Pancreas (tissue), 10 donors: ENCODE measurements at places on chromosomes 3 and 15. TPM values are rescaled to one million over a fixed set of nuclear protein-coding genes. Genes with fewer than 3 reads are reported as not detected.

DNA sequence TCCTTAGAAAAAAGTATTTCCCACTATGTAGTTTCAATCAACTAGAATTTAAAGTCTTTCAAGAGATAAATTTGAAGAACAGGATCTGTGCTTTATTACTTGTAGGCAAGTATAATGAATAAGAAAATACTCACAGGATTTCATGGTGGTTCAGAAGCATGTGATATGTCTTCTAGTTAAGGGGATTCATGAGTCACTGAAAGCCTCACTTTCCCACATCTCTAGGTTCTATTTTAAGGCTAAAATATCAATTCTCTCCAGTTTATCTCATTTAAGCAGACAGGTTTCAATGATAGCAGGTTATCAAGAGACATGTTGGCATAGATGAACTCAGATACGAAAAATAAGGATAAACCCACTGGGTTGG, 437.8 kb upstream of the BCHE start:
- no peaks in the 10 kb centered on the region for H3K4me1 ChIP-seq
- no peaks in the 10 kb centered on the region for H3K27me3 ChIP-seq
- DNase-seq: no peak
- no peak overlapping the region for H3K27ac ChIP-seq
- H3K36me3 ChIP-seq: no peaks in the 10 kb centered on the region
- H3K4me3 ChIP-seq: no peak overlapping the region

DNA sequence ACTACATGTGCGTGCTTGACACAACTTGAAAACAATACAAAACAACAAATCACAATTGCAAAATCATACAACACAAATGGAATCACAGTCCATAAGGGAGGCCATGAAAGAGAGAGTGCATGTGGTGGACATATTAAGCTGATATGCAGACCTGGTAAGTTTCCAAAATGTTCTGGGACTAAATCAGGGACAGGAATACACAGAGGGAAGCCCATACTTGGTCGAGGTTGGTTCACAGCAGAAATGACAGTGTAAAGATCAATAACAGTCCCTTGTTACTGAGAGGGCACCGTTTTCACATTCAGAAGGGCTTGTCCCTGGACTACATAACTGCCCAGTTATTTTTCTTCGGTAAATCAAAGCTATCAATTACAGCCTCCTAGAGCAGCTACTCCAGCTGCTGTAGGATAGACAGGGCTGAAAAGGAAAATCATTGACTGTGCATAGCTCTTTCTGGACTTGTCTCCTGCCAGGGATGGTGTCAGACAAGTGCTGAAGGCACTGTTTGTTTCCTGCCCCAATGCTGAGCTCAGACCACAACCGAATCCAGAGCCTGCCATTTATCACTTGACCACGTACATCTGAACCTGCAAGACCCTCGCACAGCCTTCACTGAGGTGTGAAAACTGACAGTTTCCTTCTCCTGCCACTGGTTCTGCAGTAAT, 79.5 kb upstream of the KCNMB2 start:
- no peak for DNase-seq
- no peak overlapping the region for H3K4me3 ChIP-seq
- no peak overlapping the region for H3K27ac ChIP-seq
- H3K27me3 ChIP-seq: no peaks in the 10 kb centered on the region
- no peaks in the 10 kb centered on the region for H3K36me3 ChIP-seq

GRCh38 chr15:38048001-38048455, 113.6 kb downstream of the TMCO5A start:
- H3K27ac ChIP-seq: no peak overlapping the region
- H3K27me3 ChIP-seq: no peaks in the 10 kb centered on the region
- no peaks in the 10 kb centered on the region for H3K36me3 ChIP-seq
- DNase-seq: no peak
- H3K4me1 ChIP-seq: peaks cover 12% of the 10 kb centered on the region
- no peak overlapping the region for H3K4me3 ChIP-seq

DNA sequence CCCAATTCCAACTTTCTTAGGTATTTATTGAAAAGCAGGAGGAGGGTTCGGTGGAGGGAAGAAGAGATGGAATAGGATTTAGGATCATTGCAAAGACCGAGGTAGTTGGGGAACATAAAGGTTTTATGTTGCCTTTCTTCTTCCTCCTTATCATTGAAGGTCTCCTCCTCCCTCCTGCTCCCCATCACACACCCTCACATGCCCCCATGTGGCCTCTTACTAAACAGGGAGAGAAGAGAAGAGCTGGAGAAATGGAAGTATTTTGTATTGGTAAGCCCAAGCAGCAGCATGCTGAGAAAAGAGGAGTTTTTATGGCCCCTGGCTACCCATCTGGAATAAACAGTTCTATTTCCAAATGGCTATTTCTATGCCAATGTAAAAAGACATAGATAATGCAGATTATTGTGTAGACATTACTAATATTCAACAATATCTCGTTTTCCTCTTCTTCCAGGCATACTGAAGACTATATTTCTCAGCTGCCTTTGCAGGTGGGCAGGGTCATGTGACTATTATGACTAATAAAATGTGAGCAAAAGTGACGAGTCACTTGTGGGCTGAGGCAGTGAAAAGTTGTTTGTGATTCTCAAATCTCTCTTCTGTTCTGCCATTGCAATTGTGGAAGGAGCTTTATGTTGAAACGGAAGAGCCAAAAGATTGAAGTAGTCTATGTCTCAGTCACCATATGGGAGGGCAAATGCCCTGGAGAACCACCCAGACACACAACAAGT, 5.2 kb upstream of the GPR176 start:
- DNase-seq: no peak
- H3K4me3 ChIP-seq: no peak overlapping the region
- peaks cover 2% of the 10 kb centered on the region for H3K4me1 ChIP-seq
- H3K27me3 ChIP-seq: no peaks in the 10 kb centered on the region
- H3K36me3 ChIP-seq: no peaks in the 10 kb centered on the region

- DNase-seq: no peak
- no peak overlapping the region for H3K27ac ChIP-seq
- no peak overlapping the region for H3K4me3 ChIP-seq
- no peaks in the 10 kb centered on the region for H3K36me3 ChIP-seq
- no peaks in the 10 kb centered on the region for H3K27me3 ChIP-seq
Measured at GRCh38 chr3:20101041-20101440, 60.8 kb downstream of the KAT2B start.

DNA sequence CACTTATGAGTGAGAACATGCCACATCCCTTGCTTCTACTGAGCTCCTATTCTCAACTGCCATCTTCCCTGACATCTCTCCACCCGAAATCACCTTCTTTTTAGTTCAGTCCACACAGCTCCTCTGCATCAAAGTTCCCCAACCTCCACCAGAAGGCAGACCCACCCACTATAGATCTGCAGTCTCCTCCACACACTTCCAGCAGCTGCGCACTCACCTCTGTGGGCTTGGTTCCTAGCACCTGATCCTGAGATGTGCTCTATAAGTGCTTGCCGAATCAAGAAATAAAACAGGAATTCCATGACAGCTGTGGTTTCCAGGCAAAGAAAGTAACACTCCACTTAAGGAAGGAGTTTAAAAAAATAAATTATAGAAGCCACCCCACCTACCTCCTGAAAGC, 85.4 kb downstream of the TRANK1 start:
- H3K27ac ChIP-seq: no peak overlapping the region
- no peak for DNase-seq
- no peaks in the 10 kb centered on the region for H3K27me3 ChIP-seq
- H3K4me1 ChIP-seq: no peaks in the 10 kb centered on the region
- H3K4me3 ChIP-seq: no peak overlapping the region

Gene CSTA
- total RNA-seq: not detected
